ENCODE measurements at places on chromosomes 4 and X. TPM values are rescaled to one million over a fixed set of nuclear protein-coding genes. Genes with fewer than 3 reads are reported as not detected.

DNA sequence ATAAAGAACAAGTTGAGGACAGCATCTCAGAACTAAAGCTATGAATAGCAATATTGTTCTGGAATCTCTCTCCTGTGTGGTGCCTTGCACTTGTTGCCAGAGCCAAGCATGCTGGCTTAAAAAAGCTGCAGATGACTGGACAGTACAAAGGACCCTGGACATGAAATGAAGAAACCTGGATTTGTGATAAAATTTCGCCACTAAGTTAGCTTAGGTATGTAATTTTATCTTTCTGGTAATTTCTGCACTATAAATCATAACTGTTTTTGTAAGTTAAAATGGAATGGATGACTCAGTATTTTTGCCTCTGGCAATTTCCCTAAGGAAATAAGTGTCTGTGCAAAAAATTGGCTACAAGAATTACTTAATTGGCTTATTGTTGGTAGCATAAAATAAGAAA, 317.2 kb downstream of the CAMK2D start:
- peak; percentile 44 for DNase-seq

GRCh38 chrX:123217077-123217476, 33.0 kb downstream of the GRIA3 start:
- DNase-seq = peak; percentile 0

- peak; percentile 39 for DNase-seq
These were observed 209.1 kb upstream of the FAT1 start for GRCh38 chr4:186932631-186933187.

The NEUROG2 gene
- total RNA-seq = not detected

GRCh38 chrX:121308276-121308805, 260.9 kb downstream of the GLUD2 start:
- peak; percentile 44 for DNase-seq

The STK26 gene
- 49.9 TPM for total RNA-seq

The NFXL1 gene
- total RNA-seq = 10.8 TPM

The TRIM60 gene
- not detected for total RNA-seq

- peak; percentile 10 for DNase-seq
These were observed 40.3 kb downstream of the C4orf54 start for GRCh38 chr4:99617374-99617773.

GRCh38 chrX:24014388-24015018, 12.5 kb downstream of the KLHL15 start:
- no peak for DNase-seq

DNA sequence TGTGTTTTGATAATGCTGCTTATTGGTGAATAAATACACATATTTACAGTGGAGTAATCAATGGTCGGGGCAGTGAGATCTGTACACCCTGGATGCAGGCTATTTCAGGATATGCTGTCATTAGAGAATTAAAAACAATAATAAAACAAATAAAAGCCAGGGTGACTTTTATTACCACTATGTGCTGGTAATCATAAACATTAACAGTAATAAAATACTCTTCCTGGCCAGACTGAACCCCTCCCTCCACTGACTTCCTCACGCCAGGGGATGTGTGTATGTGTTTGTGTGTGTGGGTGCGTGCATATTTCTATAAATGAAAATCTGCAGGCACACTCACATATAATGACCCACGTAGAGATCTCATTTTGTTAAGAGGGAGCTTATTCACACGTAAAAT, 98.0 kb upstream of the MAP9 start:
- DNase-seq = no peak

DNA sequence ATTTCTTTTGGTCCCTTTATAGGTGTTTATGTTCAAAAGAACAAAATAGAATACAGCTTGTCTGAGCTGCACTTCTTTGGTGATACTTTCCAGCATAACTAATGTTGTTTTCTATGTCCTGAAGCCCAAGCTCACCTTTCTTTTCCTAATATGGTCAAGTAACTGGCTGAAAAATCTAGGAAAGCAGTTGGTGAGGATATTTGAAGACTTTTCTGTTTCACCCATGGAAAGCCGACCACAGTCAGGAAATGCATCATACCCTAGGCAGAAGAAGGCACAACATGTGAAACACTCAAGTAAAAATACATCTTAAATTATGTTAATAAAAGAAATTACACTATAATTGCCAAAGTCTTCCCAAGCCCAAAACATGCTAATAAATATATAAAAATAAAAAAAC, 337.0 kb downstream of the PDGFC start:
- DNase-seq = no peak

The JAKMIP1 gene
- total RNA-seq = not detected

The UCP1 gene
- total RNA-seq = not detected

DNA sequence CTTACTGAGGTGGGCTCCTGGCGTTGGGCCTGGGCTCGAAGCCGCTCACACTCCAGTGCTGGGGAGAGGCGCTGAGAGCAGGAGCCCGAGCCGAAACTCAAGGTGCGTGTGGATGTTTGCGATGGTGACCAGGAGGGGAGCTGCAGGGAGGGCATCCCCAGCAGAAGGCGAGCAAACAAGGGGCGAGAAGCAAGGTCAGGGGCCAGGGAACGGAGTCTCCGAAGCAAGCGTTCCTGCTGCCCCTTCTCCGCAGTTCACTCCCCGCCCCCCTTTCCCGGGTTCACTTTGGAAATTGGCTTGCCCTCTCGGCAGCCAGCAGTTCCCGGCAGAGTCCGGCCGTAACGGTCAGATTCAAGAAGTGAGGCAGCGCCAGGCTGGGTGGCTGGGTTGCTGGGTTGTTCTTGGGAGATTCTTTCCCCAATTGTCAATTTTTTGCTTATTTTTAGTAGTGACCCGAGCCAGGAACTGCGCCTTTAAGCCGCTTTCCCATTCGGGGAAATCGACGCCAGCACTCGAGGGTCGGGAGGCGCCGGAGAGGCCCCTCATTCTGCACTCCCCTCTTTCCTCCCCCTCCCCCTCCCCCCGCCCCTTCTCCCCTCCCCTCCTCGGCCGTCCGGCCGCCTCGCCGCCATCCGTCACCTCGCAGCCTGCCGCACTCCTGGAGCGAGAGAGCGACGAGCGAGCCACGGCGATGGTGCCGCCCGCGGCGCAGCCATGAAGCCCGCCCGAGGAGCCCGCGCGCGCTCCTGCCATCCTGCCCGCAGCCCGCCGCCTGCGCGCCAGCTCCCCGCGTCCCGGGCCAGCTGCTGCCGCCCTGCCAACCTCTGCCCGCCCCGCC, at the start of gene FRMPD3:
Gene FRMPD3 (plus strand): TSS at position 655 of the 838 bp plus-strand sequence. CDS start 76,937 bp downstream, outside the sequence.
- DNase-seq = no peak

GRCh38 chr4:148998719-148999118, 556.5 kb upstream of the NR3C2 start:
- peak; percentile 11 for DNase-seq
